ENCODE measurements at places on chromosomes 3 and 15. TPM values are rescaled to one million over a fixed set of nuclear protein-coding genes. Genes with fewer than 3 reads are reported as not detected.

The GNAT1 gene
- total RNA-seq: not detected

The GFM1 gene
- 50.4 TPM for total RNA-seq

The TMC3 gene
- total RNA-seq: not detected

The PARP15 gene
- 4.3 TPM for total RNA-seq

The SHC4 gene
- 2.8 TPM for total RNA-seq

The ACTC1 gene
- total RNA-seq: not detected

The GOLGA8G gene
- not detected for total RNA-seq

The ALPK3 gene
- total RNA-seq: 68.4 TPM

The ADAMTS17 gene
- total RNA-seq: not detected

The PLSCR5 gene
- not detected for total RNA-seq

The FILIP1L gene
- total RNA-seq: 70.8 TPM

The MGLL gene
- total RNA-seq: 85.0 TPM

The PTX3 gene
- total RNA-seq: 317 TPM

The NR2E3 gene
- total RNA-seq: 0.10 TPM

Measured in glomerular endothelial cell (primary cell).